ENCODE measurements at places on chromosomes 3 and 15.

DNA sequence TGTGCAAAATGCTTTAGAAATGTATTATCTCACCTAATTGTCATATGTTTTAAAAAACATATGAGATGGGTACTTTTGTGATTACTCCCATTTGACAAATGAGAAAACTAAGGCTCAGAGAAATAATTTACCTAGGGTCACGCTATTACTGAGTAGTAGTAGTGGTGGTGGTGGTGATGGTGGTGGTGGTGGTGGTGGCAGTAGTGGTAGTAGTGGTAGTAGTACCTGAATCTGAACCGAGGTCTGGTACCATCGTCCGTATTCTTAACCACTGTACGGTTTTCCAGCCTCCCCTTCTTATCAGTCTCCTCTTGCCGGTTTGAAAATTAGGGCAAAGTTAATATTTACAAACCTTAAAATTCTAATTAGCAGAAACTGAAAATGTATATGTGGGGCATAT, 102.4 kb downstream of the KLHL25 start:
- no peak for DNase-seq

- no peak for DNase-seq
Observed at GRCh38 chr3:71258116-71258515, 325.4 kb downstream of the FOXP1 start.

- peak; percentile 39 for DNase-seq
Observed at GRCh38 chr15:40105517-40106202, 3.0 kb downstream of the BMF start.

DNA sequence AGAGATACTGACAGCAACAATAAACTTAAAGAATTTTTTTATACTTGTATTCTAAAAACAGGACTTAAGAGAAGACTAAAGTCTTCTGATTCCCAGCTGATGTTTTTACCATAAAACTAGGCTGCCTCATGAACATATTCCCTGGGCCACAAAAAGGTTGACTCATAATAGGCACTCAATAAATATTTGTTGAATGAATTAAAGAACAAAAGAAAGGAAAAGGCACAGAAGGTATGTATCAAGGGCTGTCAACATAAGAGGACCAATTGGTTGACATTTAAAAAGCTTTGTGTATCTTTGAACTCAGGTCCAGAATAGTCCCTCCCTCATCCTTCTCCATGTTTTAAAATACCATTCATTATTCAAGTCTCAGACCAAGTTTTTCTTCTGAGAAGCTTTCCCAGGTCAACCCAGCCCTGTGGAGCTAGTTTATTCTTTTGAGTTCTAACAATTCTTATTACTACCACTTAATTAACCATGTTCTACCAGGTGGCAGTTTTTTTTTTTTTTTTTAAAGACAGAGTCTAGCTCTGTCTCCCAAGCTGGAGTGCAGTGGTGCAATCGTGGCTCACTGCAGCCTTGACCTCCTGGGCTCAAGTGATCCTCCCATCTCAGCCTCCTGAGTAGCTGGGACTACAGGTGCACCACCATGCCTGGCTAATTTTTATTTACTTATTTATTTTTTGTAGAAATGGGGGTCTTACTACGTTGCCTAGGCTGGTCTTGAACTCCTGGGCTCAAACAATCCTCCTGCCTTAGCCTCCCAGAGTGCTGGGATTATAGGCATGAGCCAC, 17.5 kb upstream of the ARHGEF3 start:
- no peak for DNase-seq

DNA sequence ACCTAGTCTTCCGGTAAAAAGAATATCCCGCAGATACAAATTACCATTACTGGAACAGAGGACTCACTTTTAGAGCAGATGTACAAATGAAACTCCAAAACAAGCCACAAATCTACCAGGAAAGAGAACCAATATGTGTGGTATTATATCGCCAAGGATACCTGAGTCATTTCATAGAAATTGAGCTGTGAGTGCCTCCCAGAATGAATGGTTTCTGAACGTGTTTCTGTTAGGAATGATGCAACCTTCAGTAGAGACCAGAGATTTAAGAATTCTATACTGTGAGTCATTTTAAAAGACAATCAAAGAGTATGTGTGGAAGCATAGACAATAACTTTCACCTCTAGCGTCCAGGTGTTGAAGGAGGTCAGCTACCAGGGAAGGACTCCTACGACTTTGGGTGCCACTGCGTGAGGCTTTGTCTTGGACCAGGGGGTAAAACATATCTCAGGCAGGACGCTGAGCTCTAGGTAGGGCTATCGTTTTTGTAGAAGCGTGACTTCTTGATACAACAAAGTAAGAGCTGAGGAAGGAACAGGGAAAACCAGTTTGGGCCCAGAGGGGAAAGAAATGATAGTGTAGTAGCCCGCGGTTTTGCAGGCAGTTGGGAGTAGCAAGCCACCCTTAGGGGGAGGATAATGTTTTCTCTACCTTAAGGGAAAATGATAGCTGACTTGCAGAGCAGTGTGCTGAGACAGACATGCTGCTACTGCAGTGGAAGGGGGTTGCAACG, 210.4 kb downstream of the TP63 start:
- DNase-seq, result no peak

- no peak for DNase-seq
Observed at GRCh38 chr3:14844386-14845170, 25.8 kb downstream of the FGD5 start.

- no peak for DNase-seq
Observed at GRCh38 chr3:67648701-67649100, 5.7 kb downstream of the SUCLG2 start.

GRCh38 chr3:138397983-138398382, 36.4 kb upstream of the ESYT3 start:
- no peak for DNase-seq

GRCh38 chr3:128287216-128287615, 133.9 kb downstream of the EEFSEC start:
- DNase-seq, result no peak

DNA sequence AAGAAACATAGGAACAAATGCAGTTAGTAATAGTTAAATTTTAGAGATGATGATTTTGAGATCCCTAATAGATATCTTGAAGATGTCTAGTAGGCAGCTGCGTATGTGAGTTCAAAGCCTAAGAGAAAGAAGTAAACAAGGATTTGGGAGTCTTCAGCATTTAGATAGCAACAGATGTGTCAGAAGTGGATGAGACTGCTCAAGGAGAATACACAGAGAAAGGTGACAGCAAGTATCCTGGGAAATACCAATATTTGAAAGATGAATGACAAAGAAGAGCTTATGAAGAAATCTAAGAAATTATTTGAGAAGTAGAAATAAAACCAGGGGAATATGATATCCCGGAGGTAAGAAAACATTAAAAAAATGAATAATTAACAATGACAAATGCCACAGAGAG, 130.9 kb downstream of the PCCB start:
- DNase-seq, result no peak

- no peak for DNase-seq
Observed at GRCh38 chr3:29515451-29515850, 234.6 kb downstream of the RBMS3 start.

DNA sequence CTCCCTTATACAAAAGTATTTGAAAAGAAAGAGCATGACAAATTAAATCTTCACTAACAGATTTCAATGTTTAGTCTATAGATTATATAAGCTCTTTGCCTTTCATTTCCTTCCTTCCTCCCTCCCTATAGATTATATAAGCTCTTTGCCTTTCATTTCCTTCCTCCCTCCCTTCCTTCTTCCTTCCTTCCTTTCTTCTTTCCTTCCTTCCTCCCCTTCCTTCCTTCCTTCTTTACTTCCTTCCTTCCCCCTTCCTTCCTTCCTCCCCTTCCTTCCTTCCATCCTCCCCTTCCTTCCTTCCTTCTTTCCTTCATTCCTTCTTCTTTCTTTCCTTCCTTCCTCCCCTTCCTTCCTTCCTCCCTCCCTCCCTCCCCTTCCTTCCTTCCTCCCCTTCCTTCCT, 209.8 kb upstream of the CBLB start:
- DNase-seq, result no peak

GRCh38 chr3:20185331-20185678, 701 bp downstream of the SGO1 start:
- DNase-seq, result no peak

DNA sequence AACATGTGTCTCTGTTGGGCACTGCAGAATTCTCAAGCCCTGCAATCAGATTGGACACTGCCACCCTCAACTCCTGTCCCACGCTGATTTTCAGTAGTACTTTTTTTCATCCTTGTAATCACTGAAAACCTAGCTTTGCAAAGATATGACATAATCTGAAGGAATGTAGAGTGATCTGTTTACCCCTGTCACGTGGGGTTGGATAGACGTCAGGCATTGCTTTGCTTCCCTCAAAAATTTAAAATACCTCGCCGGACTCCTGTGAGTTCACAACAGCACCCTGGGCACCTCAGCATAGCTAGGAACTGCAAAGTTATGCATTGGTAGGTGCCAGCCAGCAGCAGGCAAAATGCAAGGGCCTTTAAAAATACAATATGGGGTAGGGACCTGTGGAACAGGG, 71.1 kb upstream of the OXTR start:
- no peak for DNase-seq

DNA sequence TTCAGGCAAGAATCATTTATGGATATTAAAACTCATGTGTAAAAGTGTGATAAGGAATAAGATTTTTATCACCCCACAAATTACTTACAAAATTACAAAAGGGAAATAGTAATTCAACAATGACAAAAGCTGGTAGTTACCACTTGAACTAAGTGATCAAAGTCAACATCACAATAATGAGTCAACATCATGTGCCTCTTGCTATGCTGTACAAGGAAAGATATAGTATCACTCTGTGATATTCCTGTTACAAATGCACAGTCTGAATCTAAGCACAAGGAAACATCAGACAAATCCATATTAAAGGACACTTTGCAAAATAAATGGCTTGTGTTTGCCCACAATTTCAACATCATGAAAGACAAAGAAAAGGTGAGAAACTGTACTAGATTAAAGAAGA, 90.5 kb upstream of the PLCL2 start:
- no peak for DNase-seq

- no peak for DNase-seq
Observed at GRCh38 chr3:177960722-177961121, 575.5 kb upstream of the KCNMB2 start.

GRCh38 chr3:153221748-153222162, 59.7 kb downstream of the RAP2B start:
- DNase-seq, result peak; percentile 44

DNA sequence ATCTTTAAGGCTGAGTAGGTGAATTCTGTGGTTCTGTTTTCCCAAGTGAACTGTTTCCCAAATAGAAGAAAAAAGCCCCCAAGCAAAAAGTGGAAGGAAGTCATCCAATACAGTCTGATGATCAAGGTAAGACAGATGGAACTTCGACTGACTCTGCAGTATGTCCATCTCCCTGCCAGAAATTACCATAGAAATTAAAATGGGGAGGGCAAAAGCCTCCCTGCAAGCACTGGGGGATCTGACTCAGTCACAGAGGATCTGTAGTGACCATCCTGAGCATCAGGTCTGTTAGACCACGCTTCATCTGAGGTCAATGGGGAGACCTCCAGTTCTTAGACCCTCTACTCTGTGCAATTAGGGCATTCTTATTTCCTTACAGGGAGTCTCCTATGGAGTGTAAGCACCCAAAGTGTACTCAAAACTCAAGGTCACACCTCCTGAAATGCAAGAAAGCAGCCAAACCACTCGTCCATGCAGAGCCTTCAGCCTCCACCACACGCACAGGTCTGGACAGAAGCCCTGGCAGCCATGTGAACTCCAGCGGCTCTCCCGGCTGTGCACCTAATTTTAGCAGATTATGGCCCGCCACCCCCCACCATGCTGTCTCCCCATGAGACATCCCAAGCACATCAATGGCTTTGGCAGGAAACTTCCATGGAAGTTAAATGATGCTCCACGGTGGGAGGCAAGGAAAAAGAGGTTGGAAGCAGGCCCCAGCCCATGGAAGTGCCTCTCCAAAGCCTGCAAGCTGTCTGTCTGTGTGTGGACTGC, 348.7 kb downstream of the NTRK3 start:
- no peak for DNase-seq

GRCh38 chr3:98602078-98602678, 8.8 kb upstream of the CPOX start:
- DNase-seq, result no peak

DNA sequence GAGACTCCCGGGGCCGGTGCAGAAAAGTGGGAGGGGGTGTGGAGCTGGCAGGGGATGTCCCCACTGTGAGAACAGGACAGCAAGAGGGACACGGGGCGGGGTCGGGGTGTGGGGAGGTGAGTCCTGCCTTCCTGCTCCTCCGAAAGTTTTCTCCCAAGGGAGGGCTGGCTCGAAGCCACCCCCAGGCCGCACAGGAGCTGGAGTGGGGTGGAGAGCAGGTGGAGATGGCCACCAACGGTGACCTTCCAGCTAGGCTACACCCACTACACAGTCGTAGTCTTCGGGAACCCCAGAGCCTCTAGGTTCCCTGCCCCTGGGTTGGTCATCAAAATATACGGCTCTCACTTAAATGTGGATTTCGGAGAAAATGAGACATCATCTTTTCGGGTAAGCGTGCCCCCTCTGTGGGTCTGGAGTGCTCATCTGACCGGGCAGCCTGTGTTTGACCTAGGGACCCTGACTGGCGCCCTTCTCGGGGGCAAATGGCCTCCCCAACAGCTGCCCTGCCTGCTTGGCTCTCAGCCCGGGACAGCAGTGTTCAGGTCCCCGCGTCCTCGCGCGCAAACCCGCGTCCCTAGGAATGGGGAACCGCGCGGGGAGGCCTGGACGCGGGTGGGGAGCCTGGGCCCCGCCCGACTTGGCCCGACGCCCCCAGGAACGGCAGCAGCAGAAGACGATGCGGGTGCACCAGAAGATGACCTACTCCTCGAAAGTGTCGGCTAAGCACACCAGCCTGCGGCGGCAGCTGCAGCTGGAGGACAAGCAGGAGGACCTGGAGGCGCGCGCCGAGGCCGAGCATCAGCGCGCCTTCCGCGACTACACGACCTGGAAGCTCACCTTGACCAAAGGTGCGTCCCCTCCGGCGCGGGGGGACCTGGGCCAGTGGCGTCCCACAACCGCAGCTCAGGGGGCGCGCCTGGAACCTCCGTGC, 21.2 kb downstream of the CFAP100 start:
- DNase-seq, result no peak

DNA sequence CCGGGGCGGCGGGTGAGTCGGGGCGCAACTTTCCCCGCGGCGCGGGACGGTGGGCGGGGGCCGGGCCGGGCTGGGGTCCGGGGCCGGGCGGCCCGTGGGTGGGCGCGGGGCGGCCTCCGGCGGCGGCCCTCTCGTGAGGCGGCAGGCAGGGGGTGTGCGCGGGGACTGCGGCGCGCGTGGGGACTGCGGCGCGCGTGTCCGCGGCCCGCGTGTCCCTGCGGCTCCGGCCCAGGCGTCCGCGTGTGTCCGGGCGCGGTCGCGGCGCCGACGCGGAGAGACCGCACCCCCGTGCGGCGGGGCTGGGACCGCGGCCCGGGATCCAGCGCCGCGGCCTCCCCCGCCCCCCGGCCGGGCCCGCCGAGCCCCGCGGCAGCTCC, 349 bp downstream of the PLXNA1 start:
- no peak for DNase-seq
